Activated T-cell treated with anti-CD3 and anti-CD28 coated beads, Interleukin-2, amount 50 U/mL, for 72 hours (primary cell): ENCODE measurements at places on chromosomes 2 and 18. TPM values are rescaled to one million over a fixed set of nuclear protein-coding genes. Genes with fewer than 3 reads are reported as not detected.

GRCh38 chr2:182933629-182934028, 67.2 kb upstream of the FRZB start:
- DNase-seq = no peak

- no peak for DNase-seq
Observed at GRCh38 chr2:150598383-150598782, 110.9 kb upstream of the RND3 start.

Gene MYO3B
- 3.8 TPM for total RNA-seq

GRCh38 chr2:96788442-96789244, 27.4 kb upstream of the CNNM3 start:
- no peak for DNase-seq

- DNase-seq = peak; percentile 66
Observed at GRCh38 chr2:9708683-9709538, 78.1 kb upstream of the YWHAQ start.

DNA sequence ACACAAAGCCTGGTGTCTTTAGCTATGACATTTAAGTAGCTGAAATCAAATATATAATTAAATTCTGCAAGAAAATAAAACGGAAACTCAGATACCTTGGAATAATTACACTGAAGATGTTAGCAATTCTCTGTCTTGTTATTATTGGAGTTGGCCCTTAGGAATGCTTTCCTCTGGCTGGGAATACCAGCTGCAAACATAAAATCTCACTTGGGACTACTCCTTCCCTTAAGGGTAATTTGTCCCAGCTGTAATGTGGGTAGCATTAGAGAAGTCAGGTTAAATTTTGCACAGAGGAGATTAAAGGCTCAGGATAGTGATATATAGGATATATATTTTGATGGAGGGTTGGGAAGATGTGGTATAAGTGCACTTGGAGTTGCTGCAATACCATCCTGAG, 37.3 kb upstream of the GRP start:
- DNase-seq = no peak

DNA sequence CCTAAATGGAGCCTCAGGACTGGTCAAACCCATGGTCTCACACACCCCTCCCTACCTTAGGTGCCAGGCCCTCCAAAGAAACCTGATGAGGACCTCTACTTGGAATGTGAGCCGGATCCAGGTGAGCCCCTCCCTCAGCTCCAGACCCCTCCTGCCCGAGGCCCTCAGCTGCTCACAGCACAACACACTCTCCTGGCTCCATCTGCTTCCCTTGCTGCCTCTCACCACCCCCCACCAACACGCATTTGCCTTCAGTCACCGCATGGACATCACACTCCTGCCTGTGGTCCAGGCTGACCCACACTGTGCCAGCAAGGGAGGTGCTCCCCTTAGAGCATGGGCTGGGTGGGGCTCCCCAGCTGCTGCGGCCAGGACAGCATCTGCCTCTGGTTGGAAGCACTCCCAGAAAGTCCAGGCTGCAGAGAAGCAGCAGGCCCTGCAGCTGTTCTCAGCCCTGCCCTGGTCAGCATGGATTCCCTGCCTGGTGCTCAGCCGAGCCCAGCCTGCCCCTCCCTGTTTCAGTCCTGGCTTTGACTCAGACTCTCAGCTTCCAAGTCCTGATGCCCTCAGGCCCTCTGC, 15.1 kb downstream of the SH2D6 start:
- no peak for DNase-seq

GRCh38 chr2:39629646-39630045, 36.1 kb upstream of the TMEM178A start:
- no peak for DNase-seq

GRCh38 chr2:15731889-15732271, 140.2 kb downstream of the DDX1 start:
- no peak for DNase-seq

Gene GDF7
- 0.07 TPM for total RNA-seq

GRCh38 chr2:160928854-160929301, 231.3 kb upstream of the TANK start:
- no peak for DNase-seq

Gene HNRNPA3
- 140 TPM for total RNA-seq

DNA sequence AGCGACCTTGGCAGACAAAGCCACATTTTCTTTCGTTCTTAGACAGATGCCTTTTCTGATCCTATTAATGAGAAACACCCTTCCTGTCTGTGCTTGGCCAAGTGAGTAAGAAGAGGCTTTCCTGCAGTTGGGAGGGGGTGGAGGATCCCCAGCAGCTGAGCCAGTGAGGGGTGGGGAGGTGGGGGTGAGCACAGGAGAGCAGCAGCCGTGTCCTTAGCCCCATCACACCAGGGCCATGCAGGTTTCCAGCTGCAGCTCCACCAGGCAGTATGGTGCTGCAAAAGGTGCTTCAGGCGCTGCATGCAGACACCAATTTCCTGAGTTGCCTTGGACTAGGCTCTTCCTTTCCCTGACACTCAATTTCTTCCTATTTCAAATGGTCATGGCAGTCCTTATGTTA, 123.3 kb upstream of the SIX2 start:
- DNase-seq = no peak

DNA sequence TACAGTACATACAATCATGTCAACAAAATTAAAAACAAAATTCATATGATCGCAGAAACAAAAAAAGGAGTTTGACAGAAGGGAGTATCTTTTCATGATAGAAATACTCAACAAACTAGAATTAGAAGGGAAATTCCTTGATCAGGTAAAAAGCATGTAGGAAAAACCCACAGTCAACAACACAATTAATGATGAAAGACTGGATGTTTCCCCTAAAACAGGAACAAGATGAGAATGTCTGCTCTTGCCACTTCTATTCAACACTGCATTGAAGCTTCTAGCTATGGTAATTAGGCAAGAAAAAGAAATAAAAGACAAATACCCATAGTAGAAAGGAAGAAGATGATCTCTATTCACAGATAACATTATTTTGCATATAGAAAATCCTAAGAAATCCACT, 87.1 kb downstream of the SRBD1 start:
- no peak for DNase-seq

DNA sequence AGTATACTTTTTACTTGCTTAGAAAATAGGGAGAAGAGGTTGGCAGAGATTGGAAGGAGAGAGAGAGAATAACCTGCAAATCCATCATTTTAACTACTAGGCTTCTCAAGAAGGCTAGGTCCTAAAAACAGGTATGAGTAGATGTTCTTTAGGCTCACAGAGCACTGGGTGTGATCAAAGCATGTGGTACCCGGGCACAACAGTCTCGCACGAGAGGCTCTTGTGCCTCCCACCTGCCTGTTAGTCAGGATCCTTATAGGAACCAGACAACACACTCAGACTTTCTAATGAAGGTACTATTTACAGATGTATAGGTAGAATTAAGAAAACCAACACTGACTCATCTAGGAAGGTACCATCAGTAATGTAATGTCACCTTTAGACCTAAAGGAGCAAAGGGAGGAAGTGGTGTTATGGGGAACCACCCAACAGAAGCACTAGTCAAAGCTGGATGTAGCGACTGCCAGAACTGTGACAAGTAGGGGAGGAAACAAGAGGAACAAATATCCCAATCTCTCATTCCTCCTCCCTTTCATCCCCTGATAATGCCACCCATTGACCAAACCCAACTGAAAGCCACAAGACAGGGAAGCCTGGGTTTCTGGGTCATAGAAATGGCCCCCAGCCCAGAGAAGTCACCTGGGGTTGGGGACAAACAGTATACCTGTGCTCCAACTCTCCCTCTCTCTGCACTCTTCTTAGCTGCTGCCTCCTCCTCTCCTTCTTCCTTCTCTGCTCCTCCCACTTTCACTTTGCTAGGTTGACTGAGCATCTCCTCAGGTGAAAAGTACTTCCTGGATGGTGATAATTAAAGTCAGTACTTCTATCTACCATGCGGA, 16.0 kb upstream of the MARCHF4 start:
- DNase-seq = peak; percentile 34

Gene CAPN14
- 0.60 TPM for total RNA-seq

Gene TMEM169
- total RNA-seq = 1.6 TPM

GRCh38 chr2:122414902-122415301, 659.5 kb downstream of the TSN start:
- DNase-seq = no peak

Gene COL5A2
- 1.8 TPM for total RNA-seq

DNA sequence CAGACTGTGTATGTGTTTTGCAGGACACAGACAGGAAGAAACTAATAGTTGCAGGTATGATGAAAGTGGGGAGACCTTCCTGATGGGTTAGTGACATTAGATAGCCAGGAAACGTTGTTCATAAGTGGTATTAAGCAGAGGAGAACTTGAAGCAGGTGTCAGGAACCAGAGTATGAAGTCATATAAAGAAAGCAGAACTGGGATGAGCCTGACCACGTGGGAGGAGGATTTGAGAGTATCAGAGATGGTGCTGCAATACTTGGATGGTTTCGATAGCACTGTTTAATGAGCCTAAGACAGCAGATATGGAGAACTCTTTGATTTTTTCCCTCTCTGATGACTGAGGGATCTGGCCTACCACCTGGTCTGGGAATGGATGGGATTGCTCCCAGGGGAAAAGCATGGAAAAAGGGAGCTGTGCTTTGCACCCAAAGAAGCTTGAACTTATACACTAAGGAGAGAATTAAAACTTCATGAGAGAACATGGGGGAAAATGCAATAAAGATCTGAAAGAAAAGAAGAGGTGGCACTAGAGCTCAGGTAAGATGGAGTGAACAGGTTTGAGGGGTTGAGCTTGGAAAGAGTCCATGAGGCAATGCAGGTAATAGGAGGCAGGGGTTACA, 226.0 kb upstream of the LRRTM1 start:
- DNase-seq = no peak

DNA sequence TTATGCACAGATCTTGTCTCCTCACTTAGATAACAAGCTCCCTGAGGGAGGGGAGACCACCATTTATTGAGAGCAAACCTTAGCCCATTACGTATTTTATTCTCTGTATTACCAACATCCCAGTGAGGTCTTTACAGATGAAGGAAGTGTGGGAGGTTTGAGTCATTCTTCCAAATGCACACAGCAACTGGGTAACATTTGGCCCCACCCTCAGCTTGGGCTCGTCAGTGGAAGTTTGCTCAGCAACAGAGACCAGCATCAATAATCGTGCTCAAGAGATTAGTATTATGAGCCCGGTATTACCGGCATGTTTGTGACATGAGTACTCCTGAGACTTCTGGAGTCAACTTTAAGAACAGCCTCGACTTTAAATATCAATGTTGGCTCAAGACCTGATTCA, 168.6 kb downstream of the ETAA1 start:
- no peak for DNase-seq

- no peak for DNase-seq
Observed at GRCh38 chr2:119453972-119454593, 22.4 kb downstream of the TMEM37 start.

DNA sequence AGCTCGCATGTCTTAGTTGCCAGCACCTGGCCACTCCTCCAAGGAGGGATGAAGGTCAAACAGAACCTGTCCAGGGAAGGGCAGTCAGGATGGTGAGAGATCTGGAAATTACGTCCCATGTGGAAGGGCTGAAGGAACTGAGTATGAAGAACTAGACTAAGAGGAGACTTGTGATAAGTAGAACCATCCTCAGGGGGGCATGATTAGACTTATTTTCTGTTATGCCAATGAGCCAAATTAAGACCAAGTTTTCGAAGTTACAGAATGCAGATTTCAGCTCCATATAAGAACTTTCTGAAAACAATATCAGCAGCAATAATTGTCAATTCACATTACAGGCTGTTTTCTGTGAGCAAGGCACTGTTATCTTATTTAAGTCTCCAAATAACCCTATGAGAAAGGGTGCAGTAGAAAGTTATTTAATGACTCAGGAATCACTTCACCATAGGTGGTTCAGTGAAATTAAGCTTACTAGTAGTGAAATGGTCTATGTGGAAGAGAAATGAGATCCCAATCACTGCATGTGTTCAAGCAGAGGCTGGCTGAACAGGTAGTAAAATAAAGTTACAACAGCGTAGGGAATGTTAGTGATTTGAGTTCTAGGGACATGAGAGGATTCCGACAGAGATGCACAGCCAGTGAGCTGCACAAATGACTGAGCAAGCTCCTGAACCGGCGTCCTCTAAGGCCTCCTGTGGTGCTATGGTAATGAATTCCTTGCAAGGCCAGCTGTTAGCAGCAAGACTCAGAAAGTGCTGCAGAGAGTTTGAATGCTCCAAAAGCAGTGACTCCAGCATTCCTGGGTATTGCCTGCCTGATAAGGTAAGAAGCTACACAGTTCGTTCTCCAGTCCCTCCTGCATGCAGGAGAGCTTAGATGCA, 4.5 kb upstream of the DYM start:
- no peak for DNase-seq

GRCh38 chr18:66523219-66523991, 80.5 kb downstream of the CDH19 start:
- no peak for DNase-seq

DNA sequence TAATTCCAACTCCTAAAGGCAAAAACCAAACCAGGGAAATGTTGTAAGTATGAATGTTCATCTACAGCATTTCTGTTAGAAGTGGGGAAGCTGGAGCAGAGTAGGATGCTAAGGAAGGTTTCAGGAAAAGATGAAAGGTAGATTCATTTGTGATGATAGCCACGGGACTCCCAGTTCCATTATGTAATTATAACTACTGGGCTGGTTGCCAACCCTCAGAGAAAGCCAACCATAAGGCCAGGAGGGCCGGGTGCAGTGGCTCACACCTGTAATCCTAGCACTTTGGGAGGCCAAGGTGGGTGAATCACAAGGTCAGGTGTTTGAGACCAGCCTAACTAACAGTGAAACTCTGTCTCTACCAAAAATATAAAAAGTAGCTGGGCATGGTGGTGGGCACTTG, 288.9 kb upstream of the ETAA1 start:
- no peak for DNase-seq

- no peak for DNase-seq
Observed at GRCh38 chr2:107777974-107778373, 48.7 kb upstream of the RGPD4 start.

DNA sequence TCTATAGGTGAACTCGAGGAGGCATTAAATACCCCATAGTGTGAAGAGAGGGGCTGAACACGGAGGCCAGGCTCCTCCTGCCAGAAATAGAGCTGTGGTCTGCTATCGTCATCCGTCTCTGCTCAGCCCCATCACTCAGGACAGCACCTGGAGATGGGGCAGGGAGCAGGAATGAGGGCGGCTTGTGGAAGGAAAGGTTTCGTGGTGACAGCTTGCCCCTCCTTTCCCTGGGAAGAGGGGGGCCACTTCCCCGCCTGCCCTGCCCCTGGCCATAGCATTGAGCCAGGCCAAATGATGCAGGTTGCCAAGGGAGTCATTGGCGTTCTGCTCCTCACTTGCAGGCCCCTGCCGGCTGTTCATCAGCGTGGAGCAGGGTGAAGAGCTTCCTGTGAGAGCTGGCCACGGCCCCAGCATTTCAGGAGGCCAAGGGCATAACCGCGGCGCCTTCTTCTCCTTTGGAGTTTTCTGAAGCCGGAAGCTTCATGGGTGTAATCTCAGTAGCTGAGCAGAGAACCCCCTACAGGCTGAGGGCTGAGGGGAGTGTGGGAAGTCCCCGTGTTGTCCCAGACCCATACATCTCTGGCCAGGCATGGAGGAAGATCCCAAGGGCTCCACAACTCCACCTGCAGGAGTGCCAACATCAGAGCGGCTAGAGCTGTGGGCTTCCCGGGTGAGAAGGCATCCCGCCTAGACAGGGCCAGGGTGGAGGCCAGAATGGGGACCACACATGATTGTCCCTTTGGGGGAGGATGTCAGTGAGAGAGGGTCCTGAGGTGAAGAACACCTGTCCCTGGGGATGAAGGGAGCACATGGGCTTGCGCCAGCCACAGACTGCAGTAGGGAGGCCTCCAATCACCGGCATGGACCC, 112.5 kb upstream of the GLI2 start:
- no peak for DNase-seq
